Stimulated activated effector memory CD8-positive, alpha-beta T cell treated with anti-CD3 and anti-CD28 coated beads, Interleukin-12 subunit alpha, Interleukin-12 subunit beta, amount 100 ng/mL, for 72 hours (primary cell): ENCODE measurements at places on chromosomes 12 and 14.

DNA sequence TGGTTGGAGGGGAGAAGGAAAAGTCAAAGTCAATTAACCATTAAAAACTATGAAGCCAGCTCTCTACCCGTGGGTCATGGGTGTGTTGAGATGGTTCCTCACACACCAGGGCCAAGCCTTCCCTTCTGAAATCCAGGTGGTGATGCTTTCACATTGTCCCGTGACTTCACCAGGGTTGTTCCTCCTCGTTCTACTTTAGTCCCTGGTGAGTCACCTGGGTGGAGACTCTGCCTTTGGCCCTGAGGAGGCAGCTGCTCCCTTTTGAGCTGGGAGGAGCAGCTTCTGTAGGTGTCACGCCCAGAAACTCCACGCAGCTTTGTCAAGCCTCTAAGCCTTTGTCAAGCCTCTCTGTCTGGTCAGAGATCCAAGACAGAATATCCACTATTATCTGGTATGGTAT lies 348.3 kb downstream of the BMP4 start:
- no peak for DNase-seq

GRCh38 chr12:40001406-40001805 lies 104.5 kb downstream of the SLC2A13 start:
- no peak for DNase-seq

GRCh38 chr14:103279142-103280025 lies 54.7 kb upstream of the EIF5 start:
- no peak for DNase-seq

DNA sequence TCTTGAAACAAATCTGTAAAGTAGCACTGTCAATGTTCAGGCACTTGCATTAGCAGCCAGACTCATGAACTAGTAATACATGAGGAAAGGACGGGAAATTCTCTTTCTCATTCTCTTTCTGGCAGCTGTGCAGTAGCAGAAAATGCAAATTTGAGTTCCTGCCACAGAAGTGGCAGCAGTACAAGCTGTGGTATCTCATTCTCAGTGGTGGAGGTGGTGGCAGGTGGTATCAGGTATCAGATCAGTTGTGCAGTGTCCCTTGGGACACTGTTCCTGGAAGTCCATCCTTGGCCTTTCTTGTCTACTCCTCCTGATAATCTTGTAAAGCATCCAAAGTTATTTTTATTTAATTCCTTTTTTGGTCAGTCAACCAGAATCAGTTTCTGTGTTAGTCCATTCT lies 103.0 kb downstream of the C12orf42 start:
- DNase-seq = no peak

GRCh38 chr14:53979113-53979681 lies 22.6 kb upstream of the BMP4 start:
- DNase-seq = no peak

DNA sequence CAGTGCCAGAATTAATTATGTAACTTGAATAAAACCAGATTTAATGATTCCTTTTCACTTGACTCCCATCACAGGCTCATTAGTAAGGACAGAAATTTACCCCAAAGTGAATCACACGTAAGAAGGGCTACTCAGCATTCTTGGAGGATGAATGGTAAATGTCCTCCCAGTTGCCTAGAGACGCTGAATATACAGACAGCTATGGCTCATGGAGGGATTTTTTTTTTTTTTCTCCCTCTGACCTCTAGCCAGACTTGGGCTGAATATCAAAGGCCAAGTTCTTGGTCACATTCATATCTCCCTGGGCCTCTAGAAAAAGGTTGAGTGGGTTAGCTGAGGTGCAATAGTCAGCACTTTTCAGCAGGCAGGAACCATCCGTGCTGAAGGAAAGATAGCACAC lies 77.5 kb downstream of the PHLDA1 start:
- no peak for DNase-seq

DNA sequence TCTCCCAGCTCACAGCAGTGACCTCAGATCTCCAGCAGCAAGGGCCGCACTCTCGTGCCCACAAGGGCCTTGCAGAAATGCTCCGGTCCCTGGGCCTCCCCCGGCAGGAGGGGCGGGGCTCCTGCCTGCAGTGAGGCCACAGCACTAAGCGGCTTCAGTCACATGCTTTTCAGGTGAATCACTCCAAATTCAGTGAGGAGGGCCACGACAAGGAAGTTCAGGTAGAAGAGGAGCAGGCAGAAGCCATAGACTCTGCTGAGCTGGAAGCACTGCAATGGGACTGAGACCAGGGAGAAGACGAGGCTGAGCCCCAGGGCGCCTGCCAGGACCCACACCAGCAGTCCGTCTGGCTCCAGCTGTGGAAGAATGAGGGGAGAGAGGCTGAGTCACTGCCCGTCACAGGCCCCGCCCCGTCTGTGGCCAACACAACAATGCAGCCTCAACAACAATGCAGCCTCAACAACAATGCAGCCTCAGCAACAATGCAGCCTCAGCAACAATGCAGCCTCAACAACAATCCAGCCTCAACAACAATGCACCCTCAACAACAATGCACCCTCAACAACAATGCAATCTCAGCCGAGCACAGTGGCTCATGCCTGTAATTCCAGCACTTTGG lies 35.2 kb downstream of the SLC8B1 start:
- no peak for DNase-seq

- DNase-seq = no peak
Measured at GRCh38 chr14:24395609-24396582, 2.9 kb upstream of the NYNRIN start.

DNA sequence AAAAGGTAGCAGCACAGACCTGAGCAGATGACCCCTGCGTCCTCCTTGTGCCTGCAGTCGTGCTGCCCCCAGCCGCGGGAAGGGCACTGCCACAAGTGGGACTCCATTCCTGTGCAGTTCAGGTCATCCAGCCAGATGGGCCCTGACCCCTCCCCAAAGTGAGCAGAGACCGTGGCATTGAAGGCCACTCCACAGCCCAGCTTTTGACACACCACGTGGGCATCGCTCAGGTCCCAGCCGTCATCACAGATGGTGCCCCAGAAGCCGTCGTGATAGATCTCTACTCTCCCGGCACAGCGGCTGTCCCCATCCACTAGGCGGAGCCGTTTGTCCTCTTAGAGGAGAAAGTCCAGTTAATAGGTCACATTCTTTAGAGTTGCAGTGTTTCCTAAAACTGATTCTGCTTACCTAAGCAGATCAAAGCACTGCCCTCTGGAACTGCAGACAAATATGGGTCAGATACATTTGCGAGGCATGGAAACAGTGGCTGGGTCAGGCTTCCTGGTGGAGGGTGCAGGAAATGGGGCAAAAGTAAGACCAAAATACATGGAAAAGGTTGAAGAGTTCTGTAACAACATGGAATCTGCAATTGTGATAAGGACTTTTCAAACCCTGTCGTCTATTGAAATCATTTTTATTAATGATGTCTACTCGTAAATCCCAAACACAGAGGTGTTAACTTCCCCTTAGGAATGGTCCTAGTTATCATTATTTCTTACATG lies 69.4 kb downstream of the CD163L1 start:
- no peak for DNase-seq

GRCh38 chr12:93802293-93802692 lies 125.1 kb downstream of the CRADD start:
- no peak for DNase-seq

GRCh38 chr14:70714055-70714550 lies 72.4 kb downstream of the TTC9 start:
- peak; percentile 62 for DNase-seq

DNA sequence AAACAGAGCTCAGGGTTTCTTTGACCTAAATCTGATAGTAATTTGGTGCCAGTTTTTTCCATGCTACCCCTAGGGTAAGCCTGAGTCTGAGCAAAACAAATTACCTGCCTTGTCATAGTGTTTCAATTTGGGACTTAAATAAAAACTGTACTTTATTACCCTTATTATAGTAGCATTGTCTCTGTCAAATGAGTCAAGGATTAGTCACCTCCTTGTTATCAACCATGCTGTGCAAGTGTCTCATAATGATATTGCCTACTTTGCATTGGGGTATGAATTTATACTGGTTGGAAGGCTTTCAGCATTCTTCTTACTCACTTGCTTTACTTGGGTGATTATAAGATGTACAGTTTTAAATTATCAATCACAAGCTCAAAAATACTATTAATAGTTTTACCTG lies 380.0 kb downstream of the LRFN5 start:
- DNase-seq = no peak

- peak; percentile 82 for DNase-seq
Measured at GRCh38 chr12:68163560-68164081, 4.1 kb upstream of the IFNG start.

DNA sequence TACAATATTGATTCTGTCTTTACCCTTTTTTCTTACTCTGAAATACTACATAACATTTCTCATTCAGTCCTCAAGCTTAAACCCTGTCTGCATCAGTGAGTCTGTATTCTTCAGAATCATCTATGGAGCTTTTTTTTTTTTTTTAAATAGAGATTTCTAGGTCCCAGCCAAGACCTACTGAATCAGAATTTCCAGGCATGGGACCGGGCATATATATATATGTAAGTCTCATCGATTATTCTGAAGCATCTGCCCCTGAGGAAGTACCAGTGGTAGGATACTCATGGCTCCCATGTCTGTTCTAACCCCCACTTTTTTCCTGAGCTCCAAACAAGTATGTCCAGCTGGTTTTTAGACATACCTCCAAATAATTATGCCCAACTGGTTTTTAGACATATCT lies 6.1 kb downstream of the DDX47 start:
- no peak for DNase-seq

GRCh38 chr12:14885718-14886221 lies at the start of gene MGP:
Gene MGP (minus strand): TSS chr12:14885854. CDS start chr12:14885791, 63 bp downstream.
- DNase-seq = no peak

- DNase-seq = no peak
Measured at GRCh38 chr12:56682323-56682722, 5.8 kb downstream of the PTGES3 start.

- no peak for DNase-seq
Measured at GRCh38 chr12:97075161-97075933, 168.3 kb downstream of the NEDD1 start.

DNA sequence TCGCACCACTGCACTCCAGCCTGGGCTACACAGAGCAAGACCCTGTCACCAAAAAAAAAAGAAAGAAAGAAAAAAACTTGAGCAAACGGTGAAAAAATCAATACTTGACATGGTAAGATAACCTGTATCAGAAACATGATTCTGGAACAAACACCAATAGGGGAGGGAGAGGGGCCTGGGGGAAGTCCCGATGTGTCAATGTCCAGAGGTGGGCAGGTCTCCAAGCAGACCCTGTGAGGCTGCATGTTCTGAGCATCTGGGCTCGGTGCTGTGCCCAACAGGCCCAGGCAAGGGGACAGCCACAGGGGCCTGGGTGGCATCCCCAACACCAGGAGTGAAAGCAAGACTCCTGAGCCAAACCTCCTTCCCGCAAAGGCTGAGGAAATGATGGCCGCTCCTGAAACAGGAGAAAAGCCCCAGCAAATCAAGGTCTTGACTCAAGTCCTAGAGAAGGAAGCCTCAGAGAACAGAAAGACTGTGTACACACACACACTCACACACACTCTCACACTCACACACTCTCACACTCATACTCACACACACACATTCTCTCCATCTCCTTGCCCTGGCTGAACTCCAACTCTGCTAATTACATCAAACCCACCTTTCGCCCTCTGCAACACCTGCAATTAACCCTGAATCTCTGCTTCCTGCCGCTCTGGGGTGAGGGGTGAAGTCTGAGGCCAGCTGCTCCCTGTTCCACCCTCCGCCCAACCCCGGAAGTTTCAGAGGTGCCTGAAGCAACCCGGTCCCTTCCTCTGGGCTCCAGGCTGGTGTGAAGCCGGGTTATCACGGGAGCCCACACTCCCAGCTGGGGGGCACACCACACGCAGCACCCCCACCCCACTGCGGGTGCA lies 20.4 kb downstream of the CCDC88C start:
- peak; percentile 78 for DNase-seq

DNA sequence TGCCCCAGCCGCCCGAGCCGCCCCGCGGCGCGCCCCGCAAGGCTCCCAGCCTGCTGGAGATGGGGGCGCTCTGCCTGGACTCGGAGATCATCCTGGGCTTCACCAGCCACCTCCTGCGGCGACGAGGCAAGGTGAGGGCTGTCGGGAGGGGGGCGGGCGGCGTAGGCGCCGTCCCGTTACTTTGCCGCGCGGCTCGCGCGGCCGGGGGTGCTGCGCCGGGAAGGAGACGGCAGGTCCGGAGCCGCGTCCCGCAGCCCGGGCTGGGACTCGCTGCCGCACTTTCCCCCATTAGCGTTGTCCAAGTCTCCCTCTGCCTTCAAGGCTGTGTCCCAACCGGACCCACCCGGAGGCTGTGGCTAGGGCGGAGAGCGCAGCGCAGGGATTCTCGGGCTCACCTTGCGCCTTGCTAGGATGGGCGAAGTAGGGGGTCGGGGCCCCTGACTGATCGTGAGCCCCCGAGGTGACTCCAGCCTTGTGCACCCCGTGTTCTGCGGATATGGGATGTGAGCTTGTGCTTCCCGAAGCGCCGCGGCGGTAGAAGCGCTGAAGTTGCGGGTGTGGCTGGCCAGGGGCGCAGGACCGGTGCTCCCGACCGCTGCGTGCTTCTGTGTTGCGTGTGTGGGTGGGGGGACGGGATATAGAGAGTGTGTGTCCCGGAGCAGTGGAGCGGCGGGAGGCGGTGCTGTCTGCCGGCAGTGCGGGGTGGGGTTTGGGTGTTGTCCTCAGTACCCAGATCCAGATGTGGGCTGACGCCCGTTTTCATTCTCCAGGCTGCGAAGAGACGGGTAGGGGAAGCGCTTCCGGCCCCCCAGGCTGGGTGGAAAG lies 1.7 kb upstream of the KIF26A start:
- no peak for DNase-seq

DNA sequence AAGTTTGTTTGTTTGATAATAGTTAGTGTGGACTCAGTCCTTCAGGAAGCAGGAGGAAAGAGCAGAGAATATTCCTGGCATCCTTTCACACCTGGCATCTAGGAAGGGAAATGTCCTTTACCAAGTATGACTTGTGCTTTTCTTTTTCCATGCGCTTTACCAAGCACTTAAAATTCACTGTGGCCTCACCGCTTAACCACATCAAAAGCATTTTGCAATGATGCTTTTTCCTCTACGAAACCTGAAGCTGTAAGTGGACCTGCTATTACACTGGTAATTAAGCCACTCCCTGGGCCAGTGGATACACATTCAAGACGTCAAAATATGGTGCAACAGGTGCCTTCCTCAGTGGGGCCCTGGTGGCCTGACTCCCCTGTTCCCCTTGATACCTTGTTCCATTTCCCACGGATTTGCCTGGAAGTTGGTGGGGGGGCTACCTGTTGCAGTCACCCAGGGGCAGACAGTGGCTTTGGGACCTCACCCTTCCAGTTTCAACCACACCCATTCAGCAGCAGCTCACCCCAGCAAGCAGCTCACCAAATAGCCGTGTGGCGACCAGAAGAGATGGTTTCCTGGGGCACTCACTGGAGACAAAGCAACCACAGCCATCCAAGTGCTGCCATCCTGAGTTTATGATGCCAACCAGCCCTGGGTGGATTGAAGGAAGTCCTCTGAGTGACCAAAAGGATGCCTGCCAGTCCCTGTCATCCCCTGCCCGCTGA lies 14.2 kb upstream of the FZD10 start:
- no peak for DNase-seq
